ENCODE measurements at places on chromosomes 12 and 14.

GRCh38 chr12:21444193-21445146 lies 7.0 kb downstream of the PYROXD1 start:
- DNase-seq: no peak

- DNase-seq: no peak
Measured at GRCh38 chr14:90643982-90644670, 172.1 kb downstream of the TTC7B start.

GRCh38 chr12:85951823-85952222 lies 77.7 kb downstream of the NTS start:
- peak; percentile 9 for DNase-seq

DNA sequence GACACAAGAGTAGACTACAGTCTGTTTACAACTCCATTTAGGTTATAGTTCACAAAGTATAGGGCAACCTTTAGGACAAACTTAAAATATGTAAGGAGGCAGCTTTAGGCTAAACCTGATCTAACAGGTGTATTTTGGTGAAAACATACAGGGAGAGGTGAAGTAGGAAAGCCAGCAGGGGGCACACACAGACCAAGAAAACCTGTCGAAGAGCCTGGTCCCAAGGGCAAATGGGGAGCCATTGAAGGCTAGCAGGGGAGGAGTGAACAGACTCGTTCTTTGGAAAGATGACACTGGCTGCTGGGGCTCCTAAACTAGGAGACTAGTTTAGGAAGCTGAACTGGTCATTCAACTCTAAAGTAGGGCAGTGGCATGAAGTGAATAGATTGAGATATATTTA lies 138.8 kb upstream of the WSCD2 start:
- no peak for DNase-seq

All from fibroblast of lung (primary cell).